Heart left ventricle (tissue), 16 donors: ENCODE measurements at places on chromosomes 1 and 21.

DNA sequence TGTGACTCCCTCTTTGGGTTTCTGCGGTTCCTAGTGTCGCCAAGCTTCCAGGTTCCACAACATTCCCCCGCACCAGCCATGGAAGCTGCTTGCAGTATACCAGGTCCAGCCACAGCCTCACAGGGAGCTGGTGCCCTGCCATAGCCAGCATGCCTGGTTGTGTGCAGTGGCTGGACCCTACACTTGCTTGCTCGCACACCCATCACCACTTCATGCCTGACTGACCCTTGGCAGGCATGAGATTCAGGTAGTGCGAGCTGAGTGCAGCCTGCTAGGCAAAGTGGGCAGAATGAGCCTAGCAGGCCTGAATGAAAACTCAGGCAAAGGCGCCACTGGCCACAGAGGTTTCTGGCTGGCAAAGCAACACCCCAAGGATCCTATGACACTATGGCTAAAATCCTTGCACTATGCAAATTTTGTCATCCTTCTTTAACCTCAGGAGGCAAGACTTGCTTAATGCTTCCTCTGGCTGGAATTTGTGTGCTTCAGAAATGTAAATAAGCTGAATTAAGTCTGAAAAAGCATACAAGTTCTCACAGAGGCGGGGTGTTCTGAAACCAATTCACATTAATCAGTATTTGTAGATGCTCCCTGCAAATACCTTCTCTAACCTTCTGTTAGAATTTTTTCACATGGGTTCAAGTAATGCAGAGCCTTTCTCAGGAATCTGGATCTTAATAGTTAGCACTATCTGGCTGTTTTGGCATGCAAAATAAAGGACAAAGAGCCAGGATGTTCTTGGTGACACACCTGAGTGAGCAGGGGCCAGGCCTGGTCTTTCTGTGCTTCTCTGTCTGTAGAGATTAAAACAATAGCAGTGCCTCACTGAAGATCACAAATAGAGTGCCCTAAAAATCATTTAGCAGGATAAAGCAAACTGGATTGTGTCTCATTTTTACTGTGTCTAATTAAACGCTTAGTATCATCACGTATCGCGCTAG lies 256.9 kb downstream of the GPATCH2 start:
- no peak for DNase-seq

DNA sequence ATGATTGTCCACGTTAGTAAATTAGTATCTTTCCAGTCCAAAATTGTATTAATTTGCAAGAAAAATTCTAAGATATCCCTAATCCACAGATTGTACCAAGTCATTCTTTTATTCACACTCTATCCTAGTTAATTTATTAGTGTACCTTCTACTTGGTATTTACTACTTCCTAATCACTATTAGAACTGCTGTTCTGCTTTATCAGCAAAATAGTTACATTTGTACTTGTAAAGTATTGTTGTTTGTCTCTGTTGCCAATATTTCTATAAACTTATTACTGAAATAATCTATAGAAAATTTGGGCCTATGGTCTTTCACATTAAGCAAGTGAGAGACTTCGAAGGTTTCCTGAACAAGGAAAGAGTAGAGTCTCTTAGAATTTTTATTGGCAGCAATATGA lies 5.6 kb upstream of the CRP start:
- DNase-seq: no peak

GRCh38 chr1:240612811-240613210 lies 856 bp upstream of the GREM2 start:
- DNase-seq: no peak

- DNase-seq: no peak
Observed at GRCh38 chr1:53174971-53175913, 21.4 kb upstream of the CPT2 start.

DNA sequence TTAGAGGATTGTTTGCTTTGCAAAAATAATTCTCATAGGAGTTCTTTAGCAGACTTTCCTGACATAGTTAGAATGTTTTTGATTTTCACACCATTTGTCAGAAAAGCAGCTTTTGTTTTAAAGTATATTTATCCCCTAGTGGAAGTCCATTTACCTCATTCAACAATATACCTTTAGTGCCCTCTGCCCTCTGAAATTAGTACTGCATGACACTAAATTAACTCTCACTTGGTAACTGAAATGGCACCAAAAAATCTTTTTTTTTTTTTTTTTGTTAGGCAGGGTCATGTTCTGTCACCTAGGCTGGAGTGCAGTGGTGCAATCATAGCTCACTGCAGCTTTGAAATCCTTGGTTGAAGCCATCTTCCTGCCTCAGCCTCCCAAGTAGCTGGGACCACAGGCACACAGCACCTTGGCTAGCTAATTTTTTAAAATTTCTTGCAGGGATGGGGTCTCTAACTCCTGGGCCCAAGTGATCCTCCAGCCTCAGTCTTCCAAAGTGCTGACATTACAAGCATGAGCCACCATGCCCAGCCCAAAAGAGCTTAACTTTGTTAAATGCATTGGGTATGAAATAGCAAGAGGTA lies 13.6 kb downstream of the LRRC42 start:
- no peak for DNase-seq

DNA sequence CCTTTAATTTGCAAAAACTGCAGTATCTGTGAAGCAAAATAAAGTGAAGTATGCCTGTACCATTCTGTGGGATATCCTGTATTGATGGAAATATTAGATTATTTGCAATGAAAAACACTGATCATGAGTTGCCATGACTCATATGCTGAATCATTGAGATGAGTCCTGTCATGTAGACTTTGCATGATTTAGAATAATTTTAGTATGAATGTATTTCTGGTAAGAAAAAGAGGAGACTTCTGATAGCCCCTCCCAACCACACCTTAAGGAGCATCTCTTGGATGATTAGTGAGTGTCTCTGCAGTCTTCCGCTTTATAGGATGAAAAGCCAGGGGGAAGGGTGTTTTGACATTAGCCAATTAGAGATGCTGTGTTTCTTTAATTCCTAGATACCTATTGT lies 55.2 kb upstream of the PTGS2 start:
- no peak for DNase-seq

DNA sequence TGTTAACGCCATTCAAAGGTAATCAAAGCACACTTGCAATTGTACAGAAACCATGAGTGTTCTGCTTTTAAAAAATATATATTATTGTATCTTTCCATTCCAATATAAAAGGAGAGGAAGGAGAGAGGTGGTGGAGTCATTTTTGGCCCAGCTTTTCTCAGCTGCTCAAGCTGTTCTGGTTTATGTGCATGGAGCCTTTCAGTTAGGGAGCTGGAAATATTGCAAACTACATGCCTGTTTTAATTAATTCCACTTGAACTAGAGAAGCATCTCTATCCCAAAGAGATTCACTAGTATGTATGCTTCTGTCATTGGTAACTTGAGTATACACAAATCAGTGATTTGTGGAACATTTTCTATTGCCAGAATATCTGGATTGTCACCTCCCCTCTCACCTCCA lies 28.5 kb upstream of the C1orf105 start:
- DNase-seq: no peak

GRCh38 chr1:207750631-207751305 lies 1.1 kb upstream of the CD46 start:
- DNase-seq: no peak

DNA sequence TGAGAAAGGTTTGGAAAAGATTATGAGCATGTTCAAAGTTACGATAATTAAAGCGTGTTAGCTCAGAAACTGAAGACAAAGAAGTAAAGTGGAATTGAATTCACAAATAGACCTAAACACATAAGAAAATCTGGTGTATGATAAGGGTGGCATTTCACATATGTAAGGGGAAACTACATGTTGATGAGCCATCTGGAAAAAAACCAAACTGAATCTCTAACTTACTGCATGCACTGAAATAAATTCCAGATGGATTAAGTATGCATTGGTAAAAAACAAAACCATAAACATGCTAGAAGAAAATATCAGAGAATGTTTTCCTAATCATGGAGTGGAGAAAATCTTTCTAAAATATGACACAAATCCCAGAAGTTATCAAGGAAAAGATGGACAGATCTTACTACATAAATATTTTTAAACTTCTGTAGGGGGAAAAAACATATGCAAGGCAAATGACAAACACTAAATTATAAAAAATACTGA lies 34.0 kb upstream of the CTPS1 start:
- no peak for DNase-seq
